ENCODE measurements at places on chromosomes 7 and 10. TPM values are rescaled to one million over a fixed set of nuclear protein-coding genes. Genes with fewer than 3 reads are reported as not detected.
A peak's percentile ranks its signal among the peaks of the same experiment; 100 is the strongest.

Gene SLIT1
- 0.08 TPM for polyA plus RNA-seq

DNA sequence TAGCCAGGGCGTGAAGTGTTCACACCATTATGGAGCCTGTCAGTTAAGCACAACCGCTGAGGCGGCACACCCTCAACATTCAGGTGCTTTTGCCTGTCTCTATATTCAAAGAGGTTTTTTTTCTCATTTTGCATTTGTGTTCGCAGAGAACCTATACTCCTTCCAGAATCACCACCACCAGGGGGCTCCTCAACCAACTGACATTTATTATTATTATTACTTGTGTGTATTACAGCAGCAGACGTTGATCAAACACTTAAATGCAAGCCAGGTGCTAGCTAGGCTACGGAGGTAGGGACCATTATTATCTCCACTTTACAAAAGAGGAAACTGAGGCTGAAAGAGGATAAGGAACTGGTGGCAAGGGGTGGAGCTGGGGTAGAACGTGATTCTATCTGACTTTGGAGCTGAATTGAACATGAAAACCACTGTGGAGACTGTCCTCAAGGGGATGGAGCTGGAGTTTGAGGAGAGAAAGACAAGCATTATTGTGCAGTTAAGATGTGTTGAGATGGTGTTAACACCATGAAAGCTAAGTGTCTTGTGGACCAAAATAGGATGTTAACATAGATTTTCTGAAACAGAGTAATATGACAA lies 133.8 kb upstream of the PLXNA4 start:
- no peak for DNase-seq

Gene FBXL15
- polyA plus RNA-seq, result 9.9 TPM

Gene TWIST1
- 1.7 TPM for polyA plus RNA-seq

DNA sequence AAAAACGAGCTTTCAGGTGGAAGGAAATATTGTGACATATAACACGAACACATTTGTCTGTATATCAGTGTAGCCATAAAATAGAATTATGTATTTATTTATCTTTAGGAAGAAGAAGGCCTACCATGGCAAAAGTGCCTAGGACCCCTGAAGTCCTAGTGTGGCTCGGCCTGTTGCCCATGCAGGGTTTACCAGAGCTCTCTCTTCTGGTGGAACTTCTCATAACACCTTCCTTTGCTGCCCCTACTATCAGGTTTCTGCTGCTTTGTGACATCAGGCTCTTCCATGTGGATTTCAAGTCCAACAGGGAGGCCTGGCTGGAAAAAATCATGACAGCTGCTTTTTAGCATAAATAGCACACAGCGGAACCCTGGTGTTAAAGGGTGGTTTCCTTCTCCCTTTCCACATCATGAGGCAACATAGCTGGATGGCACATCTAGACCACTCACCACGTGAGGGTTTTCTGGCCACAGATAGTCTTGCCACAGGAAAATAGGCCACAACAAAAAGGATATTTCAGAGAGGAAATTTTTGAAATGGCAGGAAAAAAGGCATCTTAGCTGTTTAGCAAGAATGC lies 44.8 kb upstream of the ADO start:
- DNase-seq, result no peak

DNA sequence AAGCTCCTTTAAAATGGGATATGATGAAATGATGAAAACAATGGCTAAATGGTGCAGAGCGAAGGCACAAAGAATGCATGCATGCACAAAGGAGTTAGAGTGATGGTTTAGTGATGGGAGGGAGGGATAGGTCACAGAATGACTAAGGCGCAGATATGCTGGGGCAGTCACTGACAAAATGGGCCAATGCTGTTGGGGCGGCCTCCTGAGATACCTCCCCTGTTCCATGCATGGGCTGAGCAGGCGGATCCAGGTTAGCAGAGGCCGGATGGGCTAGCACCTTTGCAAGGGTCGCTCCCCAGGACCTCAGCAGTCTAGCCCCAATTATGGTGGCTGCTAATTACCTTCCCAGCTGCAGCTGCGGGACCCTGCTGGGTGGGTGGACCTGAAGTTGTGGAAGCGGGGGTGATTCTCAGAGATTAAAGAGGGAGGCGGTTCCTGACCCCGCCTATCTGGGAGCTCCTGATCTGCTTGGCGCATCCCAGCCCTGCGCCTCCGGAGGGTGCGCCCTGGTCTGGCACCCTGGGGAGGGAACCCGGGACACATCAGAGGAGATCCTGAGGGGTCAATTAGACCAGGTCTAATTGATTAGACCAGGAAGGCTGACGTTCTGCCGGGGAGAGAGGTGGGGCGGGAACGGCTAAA lies 175.0 kb downstream of the CYP26A1 start:
- DNase-seq, result no peak

Gene CACNB2
- polyA plus RNA-seq, result 11.4 TPM

GRCh38 chr7:20282959-20283358 lies 47.7 kb upstream of the ITGB8 start:
- DNase-seq, result no peak

GRCh38 chr7:123498031-123498430 lies 36.4 kb downstream of the IQUB start:
- no peak for DNase-seq

Gene TMEM176B
- polyA plus RNA-seq, result 18.9 TPM

GRCh38 chr7:43925984-43926797 lies at the start of gene UBE2D4:
Gene UBE2D4, plus strand, starts transcription at chr7:43926436. Its CDS starts 97 bp downstream, at chr7:43926533.
- peak; percentile 90 for DNase-seq

- no peak for DNase-seq
These were observed 782.7 kb upstream of the CELF2 start for GRCh38 chr10:10235003-10235402.

Gene SH2B2
- 2.2 TPM for polyA plus RNA-seq

GRCh38 chr7:141612861-141613260 lies 61.7 kb downstream of the AGK start:
- DNase-seq, result no peak

- no peak for DNase-seq
These were observed 1224.6 kb upstream of the LRRTM3 start for GRCh38 chr10:65701168-65701776.

Gene C10orf62
- 1.3 TPM for polyA plus RNA-seq

Gene MRC1
- polyA plus RNA-seq, result 5.3 TPM

DNA sequence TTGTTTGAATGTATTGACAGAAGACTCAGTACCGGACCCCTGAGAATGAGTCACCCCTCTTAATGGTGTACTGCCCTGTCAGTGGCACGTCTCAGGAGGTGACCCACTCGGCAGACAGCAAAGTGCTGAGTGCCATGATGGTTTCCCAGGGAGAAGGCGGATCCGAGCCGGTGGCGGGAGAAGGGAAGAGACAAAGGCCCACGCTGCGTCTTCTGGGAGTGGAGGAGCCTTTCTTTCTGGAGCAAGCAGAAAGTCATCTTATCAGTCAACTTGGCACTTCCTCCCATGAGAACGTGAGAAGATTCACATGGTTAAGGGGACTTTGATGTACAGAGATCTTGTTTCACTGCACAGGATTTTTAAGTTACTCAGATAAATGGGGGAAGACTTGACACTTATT lies 14.6 kb upstream of the PPP2R2D start:
- DNase-seq, result no peak

GRCh38 chr7:1083729-1084657 lies 3.9 kb upstream of the GPER1 start:
- no peak for DNase-seq

Gene SLC39A12
- not detected for polyA plus RNA-seq

Gene ZCCHC24
- polyA plus RNA-seq, result 40.7 TPM

DNA sequence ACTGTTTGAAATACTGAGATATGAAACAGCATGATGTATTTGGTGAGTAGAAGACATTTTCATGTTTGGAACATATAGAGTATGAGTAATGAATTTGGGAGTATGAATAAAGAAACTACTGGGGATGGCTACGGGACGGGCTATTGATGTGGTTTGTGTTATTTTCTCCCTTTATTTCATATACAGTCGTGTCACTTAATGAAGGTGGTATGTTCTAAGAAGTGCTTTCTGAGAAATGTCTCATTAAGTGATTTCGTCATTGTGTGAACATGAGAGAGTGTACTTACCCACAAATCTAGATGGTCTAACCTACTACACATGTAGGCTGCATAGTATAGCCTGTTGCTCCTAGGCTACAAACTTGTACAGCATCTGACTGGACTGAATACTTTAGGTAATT lies 106.3 kb downstream of the CCNY start:
- DNase-seq, result no peak

DNA sequence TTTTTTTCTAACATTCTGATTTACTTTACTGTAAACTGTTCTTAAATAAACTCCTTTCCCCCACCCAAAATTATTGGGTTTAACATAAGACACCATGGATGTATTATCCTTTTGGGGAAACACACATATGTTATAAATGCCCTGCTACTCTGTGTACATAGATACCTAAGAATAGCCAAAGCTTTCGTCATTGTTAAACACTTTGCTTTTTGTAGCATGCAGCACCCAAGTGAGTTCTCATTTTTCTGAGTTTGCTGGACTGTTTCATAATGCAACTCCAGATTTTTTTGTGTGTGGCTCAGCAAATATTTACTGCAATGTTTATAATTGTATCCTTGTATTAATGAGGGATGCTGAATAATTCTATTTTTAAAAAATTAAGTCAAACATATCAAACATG lies 86.9 kb downstream of the VTI1A start:
- DNase-seq, result no peak

DNA sequence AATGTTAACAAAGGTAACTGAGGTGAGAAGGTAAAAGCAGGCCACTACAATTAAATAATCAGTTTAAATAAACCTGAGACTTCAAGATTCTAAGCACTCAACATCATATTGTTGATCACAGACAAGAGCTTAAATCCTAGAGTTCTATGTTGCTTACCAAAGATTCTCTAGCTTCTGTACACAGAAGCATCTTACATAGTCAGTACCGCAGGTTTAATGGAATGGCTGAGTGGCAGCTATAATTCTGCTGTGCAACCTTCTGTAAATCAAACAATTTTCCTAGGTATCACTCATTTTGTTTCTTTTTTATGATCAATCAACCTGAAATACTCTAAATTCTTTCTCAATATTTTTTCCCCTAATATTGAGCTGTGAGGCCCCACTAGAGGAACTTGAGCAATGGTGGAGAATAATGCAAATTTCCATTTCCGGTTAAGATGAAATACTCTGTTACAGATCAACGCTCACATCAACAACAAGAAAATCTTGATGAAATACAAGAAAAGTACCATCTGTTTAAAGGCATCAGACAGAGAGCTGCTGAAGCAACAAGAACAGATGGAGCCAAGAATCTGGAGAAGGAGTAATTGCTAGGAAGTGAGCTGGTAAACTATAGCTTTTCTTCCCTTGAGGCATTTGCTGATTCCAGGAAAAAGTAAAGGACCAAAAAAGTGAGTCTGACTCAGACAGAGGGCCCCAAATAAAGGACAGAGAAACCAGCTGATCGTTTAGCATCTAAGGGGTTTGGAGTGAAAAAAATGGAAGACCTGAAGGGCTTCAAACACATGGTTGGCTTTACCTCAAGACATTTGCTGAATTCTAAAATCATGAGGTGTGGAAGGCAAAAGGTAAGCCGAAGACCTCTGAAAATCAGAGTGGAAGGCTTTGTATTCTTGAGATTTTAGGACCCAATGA lies 22.6 kb downstream of the PNPLA8 start:
- no peak for DNase-seq

GRCh38 chr10:124142006-124142739 lies 48.8 kb upstream of the CHST15 start:
- no peak for DNase-seq

DNA sequence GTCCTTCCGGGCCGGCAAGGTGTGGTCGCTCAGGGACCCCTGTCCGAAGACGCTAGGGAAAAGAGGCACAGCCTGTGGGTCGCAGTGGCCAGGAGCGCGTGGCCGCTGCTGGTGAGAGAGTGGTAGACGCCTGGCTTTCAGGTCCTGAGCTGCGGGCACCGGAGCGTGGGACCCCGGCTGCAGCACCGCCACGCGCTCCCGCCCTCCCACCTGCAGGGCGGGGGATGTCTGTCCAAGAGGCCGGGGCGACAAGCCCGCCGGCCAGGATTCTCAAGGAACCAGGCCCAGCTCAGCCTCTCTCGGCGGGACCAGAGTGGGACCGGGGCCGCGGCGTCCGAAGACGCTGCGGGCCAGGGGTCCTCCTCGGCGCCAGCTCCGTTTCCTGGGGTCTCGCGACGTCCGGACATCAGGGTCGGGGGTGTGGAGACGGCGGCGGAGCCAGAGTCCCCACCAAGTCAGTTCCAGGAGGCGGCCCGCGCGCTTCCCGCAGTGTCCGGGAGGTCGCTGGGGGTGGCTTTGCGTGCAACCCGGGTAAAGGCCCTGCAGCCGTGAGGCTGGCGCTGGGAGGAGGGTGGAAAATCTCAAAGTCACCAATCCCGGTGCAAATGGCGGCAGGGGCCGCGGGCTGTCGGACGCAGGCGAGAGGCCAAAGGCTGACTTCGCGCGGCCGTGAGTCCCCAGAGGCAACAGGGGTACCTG lies 5.5 kb downstream of the ZNF503 start:
- DNase-seq, result peak; percentile 35

- no peak for DNase-seq
These were observed 34.8 kb upstream of the MSMB start for GRCh38 chr10:46080886-46081285.

DNA sequence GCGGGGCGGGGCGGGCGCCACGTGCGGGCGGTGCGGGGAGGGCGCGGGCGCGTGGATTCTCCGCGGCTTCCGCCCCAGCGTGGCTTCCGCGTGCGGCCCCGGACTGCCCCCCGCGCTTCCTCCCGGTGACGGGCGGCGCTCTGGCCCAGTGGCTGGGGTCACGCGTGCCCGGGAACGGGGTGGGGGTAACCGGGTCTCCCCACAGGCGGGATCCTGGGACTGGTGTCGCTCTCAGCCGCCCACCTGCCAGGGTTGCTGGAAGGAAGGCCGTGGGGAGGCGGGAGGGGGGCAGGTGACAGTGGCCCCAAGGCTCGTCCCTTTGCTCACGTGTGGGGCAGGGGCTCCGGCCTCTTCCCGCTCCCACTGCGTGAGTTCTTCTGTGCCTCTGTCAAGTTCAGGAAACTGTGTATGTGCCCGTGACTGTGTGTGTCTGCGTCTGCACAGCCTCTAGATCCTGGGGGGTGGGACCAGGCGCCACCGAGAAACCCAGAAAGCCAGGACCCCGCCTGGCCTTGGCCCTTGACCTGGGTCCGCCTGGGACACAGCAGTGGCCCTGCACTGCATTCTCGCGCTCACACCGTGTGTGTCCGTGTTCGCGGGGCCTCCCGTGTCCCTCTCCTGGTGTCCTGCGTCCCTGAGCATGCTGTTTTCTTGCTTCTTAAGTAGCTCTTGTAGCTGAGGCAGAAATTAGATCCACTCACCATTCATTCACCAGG lies 919 bp downstream of the MAFK start:
- peak; percentile 52 for DNase-seq

- no peak for DNase-seq
These were observed 59.8 kb downstream of the COL13A1 start for GRCh38 chr10:69861251-69862240.

DNA sequence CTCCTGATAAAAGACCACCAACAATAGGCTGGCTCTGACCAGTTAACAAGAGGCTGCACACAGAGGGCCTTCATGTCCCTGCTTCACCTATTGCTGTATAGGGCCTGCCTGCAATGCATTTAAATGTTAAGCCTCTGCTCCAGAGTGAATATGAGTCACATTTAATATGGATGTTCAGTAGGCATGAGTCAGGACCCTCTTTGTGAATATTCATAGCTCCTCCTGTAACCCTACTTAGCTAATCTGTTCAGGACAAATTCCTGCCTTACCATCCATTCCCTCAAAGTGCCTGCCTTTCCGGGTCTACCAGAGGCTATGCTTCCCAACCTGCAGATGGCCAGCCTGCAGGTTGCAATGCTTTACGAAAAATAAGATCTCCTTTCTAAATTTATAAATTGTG lies 32.5 kb downstream of the ARHGAP22 start:
- DNase-seq, result no peak

GRCh38 chr10:77602913-77603533 lies 34.6 kb downstream of the KCNMA1 start:
- no peak for DNase-seq

- peak; percentile 44 for DNase-seq
These were observed 30.4 kb downstream of the MAD1L1 start for GRCh38 chr7:2202361-2202761.
